Peyer's patch (tissue), 4 donors: ENCODE measurements at places on chromosomes 2 and 18. TPM values are rescaled to one million over a fixed set of nuclear protein-coding genes. Genes with fewer than 3 reads are reported as not detected.

DNA sequence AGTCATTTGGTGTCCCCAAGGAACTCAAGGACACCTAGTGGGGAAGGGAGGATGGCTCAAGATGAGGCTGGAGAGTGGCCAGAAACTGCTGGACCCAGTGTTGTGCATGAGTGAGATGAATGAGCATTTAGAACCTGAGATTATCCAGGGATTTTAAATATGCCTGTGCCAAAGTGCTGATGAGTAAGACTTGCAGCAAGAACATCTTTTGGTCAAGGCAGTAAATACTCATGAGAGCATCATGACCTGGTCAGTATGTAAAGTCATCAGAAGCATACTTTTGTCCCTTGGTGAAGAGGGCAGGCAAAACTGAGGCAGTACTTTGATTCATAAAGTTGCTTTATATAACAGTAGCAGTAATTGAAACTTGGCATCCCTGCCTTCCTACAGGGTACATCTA, 3.1 kb upstream of the SPP2 start:
- H3K36me3 ChIP-seq = no peaks in the 10 kb centered on the region
- no peaks in the 10 kb centered on the region for H3K4me1 ChIP-seq
- DNase-seq = no peak

DNA sequence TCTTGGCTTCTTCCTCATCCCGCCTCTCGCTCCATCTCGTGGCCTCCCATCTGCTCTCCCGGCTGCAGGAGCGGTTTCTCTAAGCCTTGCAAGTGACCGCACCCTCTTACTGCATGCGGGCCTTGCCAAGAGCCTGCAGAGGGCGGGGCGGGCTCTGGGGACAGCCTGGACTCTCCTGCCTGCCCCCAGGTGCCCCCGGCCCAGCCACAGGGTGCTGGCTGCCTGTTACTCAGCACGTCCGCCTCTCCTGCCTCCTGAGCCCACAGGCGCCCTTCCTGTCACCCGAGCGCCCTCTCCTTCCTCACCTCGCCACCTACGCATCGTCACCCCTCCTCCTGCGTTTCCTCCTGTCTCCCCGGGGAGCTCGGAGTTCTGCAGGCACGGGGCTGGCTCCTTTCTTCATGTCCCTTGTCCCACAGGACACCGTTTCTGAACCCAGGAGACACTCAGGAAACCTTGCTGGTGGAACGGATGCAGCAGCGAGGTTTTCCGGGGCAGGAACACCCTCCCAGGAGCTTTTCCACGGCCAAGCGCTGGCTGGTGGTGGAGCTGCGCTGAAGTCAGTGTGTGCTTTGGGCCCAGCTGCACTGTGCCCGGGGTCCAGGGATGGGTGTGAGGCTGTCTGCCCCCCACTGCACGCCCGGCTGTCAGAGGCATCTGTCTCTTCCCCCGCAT, 28.5 kb downstream of the HPCAL1 start:
- DNase-seq = peak; percentile 92
- H3K27ac ChIP-seq = peak overlapping the region; percentile 69
- no peaks in the 10 kb centered on the region for H3K27me3 ChIP-seq
- peaks cover 35% of the 10 kb centered on the region for H3K4me1 ChIP-seq
- H3K36me3 ChIP-seq = no peaks in the 10 kb centered on the region
- peak overlapping the region; percentile 38 for H3K4me3 ChIP-seq

- H3K4me3 ChIP-seq = no peak overlapping the region
- DNase-seq = peak; percentile 13
- no peaks in the 10 kb centered on the region for H3K4me1 ChIP-seq
- no peak overlapping the region for H3K27ac ChIP-seq
- no peaks in the 10 kb centered on the region for H3K36me3 ChIP-seq
Observed at GRCh38 chr2:3264010-3264744, 113.4 kb downstream of the EIPR1 start.

Gene PSTPIP2
- total RNA-seq = 17.3 TPM

Gene NEB
- total RNA-seq = 5.1 TPM

Gene TTC27
- total RNA-seq = 12.4 TPM
